ENCODE measurements at places on chromosomes 6 and 20.

DNA sequence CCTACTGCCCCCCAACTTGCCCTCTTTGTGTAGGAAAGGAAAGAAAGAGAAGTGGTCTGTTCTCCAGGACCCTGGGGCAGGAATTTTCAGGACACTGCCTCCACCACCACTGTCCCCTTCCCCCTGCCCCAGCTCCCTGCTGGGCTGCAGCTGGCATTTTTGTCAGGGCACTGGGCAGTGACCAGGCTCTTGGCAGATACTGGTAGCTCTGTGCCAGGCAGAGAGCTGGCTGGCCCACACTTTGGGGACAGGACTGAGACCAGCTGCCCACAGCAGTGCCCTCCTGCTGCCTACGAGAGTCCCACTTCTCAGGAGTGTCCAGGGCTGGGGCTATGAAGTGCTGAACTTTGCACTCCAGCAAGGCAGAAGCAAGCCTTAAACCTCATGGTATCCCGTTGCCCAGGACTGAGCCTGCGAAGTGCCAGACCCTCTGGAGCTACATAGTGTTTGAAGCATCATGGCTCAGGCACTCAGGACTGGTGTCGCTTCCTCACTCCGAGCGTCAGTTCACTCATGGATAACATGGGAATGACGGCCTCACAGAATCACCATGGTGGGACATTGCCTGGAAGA lies 19.3 kb downstream of the SLC13A3 start:
- DNase-seq, result no peak

DNA sequence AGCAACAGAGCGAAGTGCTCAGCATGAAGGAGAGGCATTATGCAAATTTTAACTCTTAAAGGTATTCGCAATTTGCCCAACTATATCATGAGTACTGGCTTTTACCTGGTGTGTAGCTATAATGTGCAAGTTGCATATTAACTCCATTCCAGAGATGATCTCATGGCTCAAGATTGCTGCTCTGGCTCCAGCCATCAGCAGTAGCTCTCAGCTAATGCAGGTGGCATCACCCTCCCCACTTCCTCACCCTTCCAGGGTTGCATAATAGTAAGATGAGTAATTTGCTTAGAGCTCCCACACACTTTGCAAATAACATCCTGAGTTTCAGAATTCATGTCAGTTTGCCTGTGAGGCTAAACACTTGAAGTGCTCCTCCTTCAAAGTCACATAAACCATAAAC lies 15.9 kb upstream of the PCSK2 start:
- no peak for DNase-seq

DNA sequence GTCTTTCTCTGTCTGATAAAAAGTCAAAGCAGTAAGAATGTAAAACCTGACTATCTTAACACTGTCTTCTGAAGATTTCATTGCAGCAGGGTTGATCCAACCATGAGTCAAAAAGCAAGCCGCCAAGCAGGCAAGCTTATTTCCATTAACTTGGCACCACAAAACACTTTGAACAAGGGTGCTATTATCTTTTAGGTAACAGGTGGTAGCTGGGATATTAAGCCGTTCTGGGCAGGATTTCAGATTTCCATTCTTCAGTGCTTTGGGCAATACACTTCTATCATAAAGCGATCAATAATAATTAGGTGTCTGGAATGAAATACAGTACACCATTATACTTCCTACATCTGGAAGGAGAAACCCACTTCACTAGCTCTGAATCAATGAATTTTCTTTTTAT lies 181.9 kb downstream of the TBC1D7 start:
- DNase-seq, result peak; percentile 87

- no peak for DNase-seq
Observed at GRCh38 chr6:35354361-35355135, 12.2 kb downstream of the PPARD start.

GRCh38 chr20:1827974-1828785 lies 67.0 kb upstream of the SIRPA start:
- DNase-seq, result no peak

- DNase-seq, result no peak
Observed at GRCh38 chr6:15595461-15596173, 67.2 kb downstream of the DTNBP1 start.

GRCh38 chr6:105594821-105595220 lies 191.9 kb upstream of the PREP start:
- no peak for DNase-seq

DNA sequence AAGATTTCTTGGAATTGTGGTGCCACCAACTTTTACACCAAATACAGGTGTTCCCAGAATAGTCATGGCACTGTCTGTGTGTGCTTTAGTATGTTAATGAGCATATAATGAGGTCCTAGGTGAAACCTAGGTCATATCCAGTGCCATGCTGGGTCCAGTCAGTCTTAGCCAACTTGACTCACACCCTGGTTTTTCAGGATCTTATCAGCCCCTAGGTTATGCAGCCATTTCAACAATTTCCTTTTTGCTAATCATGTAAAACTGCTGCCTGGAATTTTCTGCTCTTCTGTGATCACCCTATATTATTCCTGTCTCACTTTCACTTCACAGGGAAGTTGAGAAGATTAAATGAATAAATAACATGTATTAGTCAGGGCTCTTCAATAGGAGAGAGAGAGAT lies 23.7 kb downstream of the SDHAF4 start:
- no peak for DNase-seq

GRCh38 chr6:122400121-122400450 lies 634 bp downstream of the HSF2 start:
- no peak for DNase-seq

GRCh38 chr20:62309947-62310756 lies 7.4 kb downstream of the ADRM1 start:
- no peak for DNase-seq

DNA sequence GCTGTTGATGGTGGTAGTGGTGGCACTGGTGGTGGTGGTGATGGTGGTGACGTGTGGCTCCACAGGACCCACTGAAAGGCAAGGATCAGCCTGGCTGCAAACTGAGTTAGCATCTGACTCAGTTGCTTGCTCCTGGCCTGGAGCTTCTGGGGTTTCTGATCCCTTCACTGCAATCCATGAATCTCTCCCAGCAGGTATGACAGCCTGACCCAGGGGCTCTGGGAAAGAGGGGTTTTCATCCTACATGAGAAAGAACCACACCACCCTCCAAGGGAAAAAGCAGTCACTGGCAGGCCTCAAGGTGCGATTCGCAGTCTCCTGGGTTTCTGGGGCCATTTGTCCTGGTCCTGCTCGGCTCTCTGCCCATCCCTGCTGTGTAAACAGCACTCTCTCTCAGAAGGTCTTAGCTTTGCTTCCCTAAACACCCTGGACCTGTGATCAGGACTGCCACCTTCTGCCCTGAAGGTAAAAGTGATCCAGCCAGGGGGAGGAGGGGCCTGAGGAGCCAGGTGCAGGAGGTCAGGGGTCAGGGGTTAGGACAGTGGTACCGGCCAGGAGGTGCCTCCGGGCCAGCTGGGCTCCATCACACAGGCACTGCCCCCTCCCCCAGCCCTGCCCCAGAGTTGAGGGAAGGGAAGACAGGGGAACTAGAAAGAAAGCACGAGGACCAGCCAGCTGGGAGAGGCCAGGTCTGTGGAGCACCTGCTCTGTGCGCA lies 152.0 kb downstream of the BMP7 start:
- DNase-seq, result no peak

DNA sequence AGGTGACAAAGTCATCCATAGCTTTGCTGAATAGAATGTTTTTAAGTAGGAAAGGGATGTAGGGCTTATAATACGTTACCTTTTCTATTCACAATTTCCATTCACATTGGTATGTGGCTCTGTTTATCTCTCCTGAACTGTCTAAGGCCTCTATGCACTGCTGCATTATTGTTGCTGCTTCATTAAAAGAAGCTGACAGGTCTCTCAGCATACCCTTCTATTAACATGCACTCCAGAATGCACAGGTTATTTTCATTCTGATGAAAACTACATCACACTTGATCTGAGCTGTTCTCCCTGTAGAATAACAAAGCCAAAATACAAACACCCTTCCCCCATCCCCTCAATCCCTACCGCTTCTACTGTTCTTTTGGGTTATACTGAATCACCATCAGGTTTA lies 399.3 kb downstream of the TBC1D32 start:
- DNase-seq, result no peak

GRCh38 chr6:15061908-15062515 lies 183.9 kb upstream of the JARID2 start:
- no peak for DNase-seq

- no peak for DNase-seq
Observed at GRCh38 chr20:3101737-3102574, 17.4 kb upstream of the AVP start.

DNA sequence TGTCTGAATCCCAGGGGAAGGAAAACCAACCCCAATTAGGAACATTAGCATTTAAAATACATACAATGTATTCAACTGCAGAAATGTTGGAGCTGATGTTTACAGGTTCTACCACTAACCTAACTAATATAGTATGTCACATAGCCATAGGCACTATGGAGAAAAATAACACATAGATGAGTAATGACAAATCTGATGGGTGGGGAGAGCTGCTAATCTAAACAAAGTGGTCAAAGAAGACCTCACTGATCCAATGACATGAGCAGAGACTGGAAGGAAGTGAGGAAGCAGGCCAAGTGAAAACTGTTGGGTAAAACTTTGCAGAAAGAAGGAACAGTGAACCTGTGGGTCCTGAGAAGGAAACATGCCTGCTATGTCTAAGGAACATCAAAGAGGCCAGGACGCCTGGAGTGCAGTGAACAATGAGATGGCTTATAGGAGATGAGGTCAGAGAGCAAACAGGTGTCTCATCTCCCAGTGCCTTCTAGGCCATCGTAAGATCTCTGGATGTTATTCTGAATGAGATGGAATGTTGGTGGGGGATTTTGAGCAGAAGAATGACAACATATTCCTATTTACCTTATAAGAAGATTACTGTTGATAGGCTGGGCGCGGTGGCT lies 135.7 kb downstream of the ALDH8A1 start:
- no peak for DNase-seq

DNA sequence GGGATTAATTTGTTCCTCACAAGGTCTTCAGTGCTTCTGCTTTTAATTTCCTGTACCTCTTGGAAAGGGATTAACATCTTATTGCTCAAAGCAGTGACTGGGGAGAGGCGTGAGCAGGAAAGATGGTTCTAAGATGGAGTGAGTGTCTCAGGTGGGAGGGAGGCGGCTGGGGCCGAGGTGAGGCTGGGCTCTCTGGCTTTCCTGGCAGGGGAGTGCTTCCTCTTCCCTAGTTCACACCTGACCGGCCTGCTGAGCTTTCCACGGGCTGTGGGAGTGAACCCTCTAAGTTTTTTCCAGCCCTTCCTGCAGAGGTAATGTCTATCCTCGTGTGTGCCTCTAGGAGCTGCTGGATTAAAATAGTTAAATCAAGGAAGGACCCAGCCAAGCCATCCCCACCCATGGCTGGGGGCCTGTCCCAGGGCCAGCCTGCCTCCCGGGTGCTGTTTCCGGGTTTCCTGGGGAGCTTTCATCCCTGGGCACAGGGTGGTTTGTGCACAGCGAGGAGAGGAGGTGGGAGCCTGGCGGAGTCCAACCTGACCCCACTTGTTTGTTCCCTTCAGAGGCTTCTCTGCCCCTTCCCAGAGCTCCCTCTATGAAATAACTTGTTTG lies 179.1 kb downstream of the TFAP2C start:
- no peak for DNase-seq

DNA sequence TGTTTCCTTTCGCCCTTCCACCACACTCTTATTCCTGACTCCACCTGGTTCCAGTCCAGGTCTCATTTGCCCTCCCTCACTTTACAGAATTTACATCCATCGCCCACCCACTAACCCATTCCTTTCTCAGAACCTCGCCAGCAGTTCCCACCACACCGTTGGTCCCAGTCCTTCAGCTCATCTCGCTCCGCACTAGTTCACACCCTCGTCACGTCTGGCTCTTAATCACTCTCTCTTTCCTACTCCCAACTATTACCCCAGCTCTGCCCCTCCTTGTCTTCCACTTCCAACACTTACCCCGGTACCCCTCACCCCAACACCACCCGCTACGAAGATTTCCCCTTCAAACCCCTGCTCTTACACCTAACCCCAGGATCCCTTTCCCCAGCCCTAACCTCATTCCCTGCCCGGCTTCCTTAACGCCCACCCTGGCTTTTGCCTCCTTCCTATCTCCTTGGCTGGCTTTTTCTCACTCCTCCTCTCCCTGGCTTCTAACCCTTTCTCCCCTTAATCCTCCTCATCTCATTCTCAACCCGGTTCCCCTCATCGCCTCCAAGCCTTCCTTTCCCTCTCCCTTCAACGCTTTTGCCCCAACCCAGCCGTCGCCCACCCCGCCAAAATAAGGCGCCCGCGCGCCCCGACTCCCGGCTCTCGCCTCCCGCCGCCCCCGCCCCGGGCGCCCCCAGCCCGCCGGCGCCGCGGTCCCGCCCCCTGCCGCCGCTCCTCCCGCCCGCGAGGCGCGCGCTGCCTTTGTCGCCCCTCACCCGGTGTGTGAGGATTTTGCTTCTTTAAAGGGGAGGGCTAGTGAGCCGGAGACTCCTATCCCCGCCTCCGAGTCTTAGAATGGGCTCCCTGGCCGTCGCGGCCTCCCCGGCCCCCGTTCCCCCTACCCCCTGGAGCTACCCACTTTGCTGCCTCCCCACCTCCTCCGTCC lies 542 bp downstream of the USP49 start:
- DNase-seq, result peak; percentile 14

DNA sequence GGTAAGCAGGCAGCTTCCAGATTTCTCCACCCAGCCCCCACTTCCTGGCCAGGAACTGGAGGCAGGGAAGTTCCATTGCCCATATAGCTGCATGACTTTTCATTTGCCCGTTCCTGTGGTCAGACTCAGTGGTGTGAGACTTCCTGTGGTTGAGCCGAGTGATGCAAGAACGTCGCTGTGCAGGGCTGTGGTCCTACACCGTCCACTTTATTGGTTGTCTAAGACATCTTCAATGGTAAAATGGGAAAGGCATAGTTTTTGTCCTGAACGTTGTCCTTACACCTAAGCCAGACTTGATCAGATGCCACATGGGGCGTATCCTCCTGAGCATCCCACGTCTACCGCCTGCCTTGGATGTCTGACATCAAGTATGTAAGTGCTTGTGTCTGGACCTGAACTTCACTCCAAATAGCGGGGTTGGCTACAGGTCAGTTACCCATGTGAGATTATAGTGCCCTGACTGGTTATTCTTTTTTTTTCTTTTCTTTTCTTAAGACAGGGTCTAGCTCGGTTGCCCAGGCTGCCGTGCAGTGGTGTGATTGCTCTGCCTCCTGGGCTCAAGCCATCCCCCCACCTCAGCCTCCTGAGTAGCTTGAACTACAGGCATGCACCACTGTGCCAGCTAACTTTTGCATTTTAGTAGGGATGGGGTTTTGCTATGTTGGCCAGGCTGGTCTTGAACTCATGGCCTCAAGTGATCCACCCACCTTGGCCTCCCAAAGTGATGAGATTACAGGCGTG lies 25.9 kb upstream of the GTSF1L start:
- no peak for DNase-seq

GRCh38 chr6:80967609-80968008 lies 784.9 kb downstream of the TENT5A start:
- DNase-seq, result no peak

- no peak for DNase-seq
Observed at GRCh38 chr6:90204327-90205056, 92.2 kb downstream of the BACH2 start.

- no peak for DNase-seq
Observed at GRCh38 chr20:49692941-49693340, 20.7 kb downstream of the B4GALT5 start.

GRCh38 chr20:57381596-57382503 lies 9.3 kb upstream of the RBM38 start:
- DNase-seq, result peak; percentile 42

GRCh38 chr6:89082486-89082891 lies 1.9 kb downstream of the PNRC1 start:
- no peak for DNase-seq

Measured in NCI-H1105 (cell line).